ENCODE measurements at places on chromosomes 12 and 14. TPM values are rescaled to one million over a fixed set of nuclear protein-coding genes. Genes with fewer than 3 reads are reported as not detected.

Gene DPPA3
- not detected for total RNA-seq

DNA sequence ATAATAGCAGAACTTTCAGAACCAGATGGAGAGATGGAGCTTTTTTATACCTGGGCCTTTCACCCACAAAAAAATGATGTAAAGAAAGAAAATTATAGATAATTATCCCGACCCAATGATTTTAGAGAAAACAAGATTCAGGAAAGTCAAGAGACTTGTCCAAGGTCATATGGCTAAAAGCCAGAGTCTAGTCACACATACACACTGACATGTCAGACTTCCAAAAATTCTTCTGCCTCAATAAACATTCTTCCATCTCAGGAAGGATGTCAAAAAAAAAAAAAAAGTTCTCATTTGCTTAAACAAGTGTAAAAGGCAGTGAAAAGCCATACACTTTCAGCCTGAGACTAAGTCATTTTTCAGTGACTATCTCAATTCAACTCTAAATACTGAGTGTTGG is 116.0 kb downstream of the PRICKLE1 start:
- DNase-seq, result no peak

Gene PTGR2
- 4.2 TPM for total RNA-seq

Gene SCN8A
- total RNA-seq, result 12.7 TPM

Gene RAPGEF3
- total RNA-seq, result 2.0 TPM

DNA sequence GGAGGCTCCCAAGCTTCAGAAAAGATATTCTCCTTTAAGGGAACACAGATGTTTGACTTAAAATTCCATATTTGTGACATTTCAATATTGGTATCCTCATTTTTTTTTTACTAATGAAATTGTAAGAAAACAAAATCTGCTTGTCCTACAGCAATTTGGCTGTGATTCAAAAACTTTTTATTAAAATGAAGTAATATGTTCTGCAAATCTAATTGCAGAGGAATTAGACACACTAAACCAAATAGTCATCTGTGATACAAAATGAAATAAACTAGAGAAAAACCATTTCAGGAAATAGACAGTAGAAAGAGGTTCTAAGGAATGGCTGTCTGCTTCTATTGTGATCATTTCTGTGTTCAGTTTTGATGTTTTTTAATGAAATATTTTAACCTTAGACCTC is 50.1 kb upstream of the HIF1A start:
- DNase-seq, result no peak

DNA sequence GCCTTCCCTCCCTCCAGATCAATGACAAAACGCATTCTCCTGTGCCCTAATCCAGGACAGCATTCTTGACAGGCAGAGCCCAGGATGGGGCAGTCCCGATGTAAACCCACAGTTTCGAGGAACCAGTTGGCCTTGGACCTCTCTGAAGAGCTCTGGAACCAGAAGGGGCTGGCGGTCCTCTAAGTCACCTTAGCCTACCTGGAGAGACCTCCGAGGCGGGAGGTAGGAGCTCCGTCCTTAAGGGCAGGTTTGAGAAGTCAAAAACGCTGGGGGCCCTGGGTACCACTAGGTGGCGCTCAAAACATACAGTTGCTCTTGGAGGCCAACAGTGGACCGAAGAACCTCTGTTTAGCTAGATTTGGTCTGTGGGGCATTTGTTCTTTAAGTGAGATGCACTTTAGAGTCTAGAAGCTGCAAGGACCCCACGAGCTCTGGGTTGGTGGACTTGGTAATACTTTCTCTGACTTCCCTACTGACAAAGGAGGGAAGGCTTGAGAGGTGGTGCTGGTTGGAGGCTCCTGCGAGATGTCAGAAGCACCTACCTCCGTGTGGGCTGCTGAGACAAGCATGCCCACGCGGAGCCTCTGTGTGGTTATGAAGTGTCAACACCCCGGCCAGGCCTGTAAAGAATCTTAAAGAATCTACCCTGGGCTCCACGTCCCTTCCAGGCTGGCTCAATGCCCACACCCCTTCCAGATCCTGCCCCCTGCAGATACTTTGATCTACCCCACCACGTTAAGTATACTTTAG is 74.8 kb upstream of the CHST11 start:
- peak; percentile 50 for DNase-seq

DNA sequence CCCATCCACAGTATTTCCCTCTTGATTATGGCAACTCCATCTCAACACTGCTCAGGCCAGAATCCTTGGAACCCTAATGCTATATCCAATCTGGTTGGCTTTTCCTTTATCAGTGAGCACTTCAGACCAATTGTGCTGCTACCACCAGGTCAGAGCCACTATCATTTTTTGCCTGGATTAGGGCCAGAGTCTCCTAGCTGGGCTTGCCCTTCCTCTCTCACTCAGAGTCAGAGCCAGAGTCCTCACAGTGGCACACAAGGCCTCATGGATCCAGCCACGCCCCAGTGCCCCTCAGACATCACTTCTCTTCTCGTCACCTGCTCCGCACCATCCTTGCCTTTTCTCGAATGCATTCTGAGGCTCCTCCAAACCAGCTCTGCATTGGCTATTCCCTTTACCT is 211.1 kb downstream of the ANO6 start:
- DNase-seq, result no peak

DNA sequence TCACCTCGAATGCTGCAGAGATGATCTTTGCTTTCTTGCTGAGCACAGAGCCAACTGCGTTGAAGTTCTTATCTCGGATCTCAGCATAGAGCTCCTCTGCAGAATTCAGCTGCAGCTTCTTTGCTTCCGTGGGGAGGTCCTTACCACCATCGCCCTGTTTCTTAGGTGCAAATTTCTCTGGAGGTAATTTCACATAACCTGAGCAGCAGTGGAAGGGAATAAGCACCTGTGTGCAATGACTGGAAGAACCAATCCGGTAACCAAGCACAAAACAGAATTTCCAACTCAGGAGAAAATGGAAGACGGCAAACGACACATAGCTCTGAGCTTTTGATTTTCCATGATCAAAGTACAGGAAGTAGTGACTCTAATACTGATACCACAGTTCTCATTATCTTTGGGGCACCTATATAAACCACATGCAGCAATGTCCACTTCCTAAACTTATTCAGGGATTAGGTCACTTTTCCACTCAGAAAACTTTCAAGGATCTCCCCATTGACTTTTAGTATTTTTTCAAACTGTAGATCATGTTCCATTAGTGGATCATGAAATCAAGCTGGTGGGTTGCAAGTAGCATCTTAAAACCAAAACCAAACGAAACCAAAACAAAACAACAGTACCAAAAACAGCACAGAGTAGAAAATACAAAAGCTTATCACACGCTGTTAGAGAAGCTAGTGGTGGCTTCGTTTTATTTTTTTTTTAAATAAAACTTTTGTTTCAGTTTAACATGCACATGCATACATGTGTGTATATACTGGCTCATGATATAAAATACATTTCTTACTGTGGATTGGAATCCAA is 18.9 kb upstream of the DIABLO start:
- DNase-seq, result no peak

Gene MIP
- not detected for total RNA-seq

DNA sequence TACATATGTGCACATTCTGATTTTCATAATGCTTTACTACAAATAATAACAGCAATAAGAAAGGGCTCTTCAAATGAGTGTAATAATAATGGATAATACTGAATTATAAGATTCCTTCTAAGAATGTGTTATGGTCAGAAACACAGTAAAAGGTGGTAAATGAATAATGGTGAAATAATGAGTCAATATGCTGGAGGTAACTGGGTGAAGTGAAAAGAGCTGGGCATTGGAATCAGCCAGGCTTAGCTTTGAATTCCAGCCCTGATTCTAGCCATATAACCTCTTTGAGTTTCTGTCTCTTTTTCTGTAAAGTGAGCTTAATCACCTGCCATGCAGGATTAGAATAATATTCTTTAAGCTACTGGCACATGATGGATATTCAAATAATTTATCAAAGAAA is 39.1 kb downstream of the PLEKHA5 start:
- DNase-seq, result no peak

GRCh38 chr14:37138898-37139297 is 33.5 kb downstream of the SLC25A21 start:
- no peak for DNase-seq

Gene RPS6KA5
- total RNA-seq, result 0.67 TPM

Gene MGST1
- total RNA-seq, result 395 TPM

DNA sequence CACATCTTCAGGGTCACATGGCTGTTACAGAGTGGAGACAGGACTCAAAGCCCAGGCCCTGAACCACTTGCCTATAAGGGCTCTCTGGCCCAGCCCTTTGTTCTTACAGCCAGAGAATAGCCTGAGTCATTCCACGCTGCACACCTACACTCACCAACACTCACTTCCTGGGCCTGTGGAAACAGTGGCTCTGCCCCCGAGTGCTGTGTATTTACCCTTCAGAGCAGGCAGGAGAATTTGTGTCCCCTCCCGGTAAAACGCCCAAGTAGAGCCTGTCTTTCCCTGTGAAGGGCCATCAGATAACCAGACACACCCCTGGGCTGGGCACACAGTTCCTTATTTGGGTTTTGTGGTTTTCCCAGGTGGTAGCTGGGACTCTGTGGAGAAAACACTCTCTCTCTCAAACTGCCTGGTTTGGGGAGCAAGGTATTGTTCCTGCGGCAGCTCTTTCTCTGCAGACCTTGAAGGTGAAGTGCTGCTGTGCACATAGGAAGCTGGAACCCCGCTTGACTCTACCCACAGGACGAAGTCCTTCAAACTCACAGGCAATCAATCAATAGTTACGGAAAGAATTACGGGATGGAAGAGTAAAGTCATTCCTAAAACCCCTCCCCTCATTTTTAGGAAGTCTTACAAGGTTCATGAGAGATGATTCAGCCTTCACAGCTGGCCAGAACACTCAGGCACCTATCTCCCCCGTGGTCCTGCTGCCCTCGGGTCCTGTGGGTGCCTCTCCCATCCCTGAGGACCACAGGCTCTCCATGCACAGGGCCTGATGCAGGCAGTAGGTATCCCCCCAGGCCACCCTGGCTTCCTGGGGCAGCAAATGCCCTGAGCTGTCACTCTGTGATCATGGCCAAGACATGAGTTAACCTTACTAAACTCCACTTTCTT is 20.3 kb downstream of the FIGNL2 start:
- peak; percentile 20 for DNase-seq

Gene SYNDIG1L
- not detected for total RNA-seq

- no peak for DNase-seq
These were observed 675.6 kb upstream of the MDGA2 start for GRCh38 chr14:48350971-48351370.

- DNase-seq, result no peak
These were observed 13.0 kb downstream of the KRT7 start for GRCh38 chr12:52245962-52246569.

Gene ADCY4
- 0.25 TPM for total RNA-seq

- no peak for DNase-seq
These were observed 964.2 kb downstream of the NRXN3 start for GRCh38 chr14:79134361-79134760.

DNA sequence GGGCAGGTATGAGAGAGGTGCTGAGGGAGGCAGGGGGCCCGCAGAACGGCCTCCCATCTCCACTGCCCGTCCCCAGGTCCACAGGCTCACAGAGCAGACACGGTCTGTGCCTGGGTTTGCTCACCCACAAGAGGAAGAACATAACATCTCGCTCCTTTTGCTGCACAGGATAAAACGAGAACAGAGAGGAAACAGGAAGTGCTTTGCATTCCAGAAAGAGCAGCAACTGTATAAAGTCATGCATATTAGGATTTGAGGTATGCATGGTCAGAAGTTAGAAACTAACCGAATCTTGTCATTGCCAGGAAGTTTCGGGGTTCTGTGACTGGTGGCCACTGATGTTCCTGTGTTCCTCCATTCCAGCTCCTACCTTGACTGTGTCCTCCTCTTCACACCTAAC is 25.0 kb downstream of the NTF3 start:
- peak; percentile 73 for DNase-seq

- DNase-seq, result no peak
These were observed 394.1 kb downstream of the BCAT1 start for GRCh38 chr12:24554612-24555295.

GRCh38 chr14:59588101-59588500 is 11.5 kb upstream of the CCDC175 start:
- DNase-seq, result no peak

- no peak for DNase-seq
These were observed 34.1 kb upstream of the SPTSSA start for GRCh38 chr14:34496007-34496678.

Gene ARMH4
- total RNA-seq, result 3.1 TPM

DNA sequence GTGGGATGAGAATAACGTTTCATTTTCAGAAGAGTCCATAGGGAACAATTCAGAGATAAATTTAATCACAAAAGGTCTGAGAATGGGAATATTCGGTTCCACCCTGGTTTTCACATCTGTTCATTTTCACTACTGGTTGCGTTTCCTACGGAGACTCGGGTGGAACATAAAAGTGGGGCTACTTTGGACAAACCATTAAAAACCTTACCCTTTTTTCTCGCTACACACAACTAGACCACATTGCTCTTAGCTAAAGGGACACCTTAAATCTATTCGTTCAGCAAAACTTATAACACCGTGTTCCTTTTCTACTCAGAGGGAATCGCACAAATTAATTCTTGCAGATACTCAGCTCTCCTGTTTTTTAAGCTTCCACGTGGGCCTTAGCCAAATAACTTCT is 1.0 kb upstream of the SUDS3 start:
- no peak for DNase-seq

- DNase-seq, result no peak
These were observed 114.5 kb downstream of the SRGAP1 start for GRCh38 chr12:63958876-63959580.

DNA sequence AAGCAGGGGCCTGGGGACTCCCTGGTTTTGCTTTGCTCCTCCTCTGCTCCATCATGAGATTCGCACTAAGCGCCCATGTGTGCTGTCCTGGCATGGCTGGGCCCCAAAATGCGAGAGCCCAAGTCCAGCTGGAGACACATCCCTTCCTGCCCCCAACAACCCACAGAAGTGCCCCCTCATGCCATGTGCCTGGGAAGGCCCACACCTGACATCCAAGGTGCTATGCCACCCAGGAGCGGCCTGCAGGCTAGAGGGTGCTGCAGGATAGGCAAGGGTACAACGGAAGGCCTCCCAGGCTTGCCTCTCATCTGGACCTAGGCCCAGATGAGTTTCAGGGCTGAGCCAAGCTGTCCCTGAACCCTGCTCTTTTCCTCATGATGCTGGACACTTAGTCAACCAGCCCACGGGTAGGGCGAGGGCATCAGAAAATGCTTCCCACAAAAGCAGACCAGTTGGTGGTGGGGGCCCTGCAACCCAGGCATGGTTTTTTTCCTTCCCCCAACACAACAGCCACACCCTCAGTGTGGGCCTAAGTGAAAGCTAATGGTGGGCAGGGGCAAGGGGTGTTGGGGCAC is 13.2 kb upstream of the KRT80 start:
- DNase-seq, result no peak

DNA sequence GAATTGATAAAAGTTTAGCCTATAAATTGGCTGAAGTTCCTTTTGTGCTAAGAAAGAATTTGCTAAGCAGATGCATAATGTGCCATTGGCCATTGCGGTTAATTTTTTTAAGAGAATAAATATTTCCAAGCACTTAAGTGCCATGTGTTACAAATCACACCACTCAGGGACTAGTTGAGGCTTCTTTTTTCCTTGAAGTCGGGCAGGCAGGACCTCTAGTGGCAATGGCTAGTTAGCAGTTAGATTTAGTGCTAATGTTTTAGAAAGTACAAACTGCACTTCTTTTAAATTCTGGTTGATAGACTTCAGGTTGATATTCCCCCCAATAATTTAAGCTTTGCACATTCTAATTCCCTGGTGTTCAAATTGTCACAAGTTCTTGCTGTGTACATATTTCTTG is 294.3 kb downstream of the APAF1 start:
- no peak for DNase-seq
